ENCODE measurements at places on chromosomes 1 and 21. TPM values are rescaled to one million over a fixed set of nuclear protein-coding genes. Genes with fewer than 3 reads are reported as not detected.
A peak's percentile ranks its signal among the peaks of the same experiment; 100 is the strongest.

DNA sequence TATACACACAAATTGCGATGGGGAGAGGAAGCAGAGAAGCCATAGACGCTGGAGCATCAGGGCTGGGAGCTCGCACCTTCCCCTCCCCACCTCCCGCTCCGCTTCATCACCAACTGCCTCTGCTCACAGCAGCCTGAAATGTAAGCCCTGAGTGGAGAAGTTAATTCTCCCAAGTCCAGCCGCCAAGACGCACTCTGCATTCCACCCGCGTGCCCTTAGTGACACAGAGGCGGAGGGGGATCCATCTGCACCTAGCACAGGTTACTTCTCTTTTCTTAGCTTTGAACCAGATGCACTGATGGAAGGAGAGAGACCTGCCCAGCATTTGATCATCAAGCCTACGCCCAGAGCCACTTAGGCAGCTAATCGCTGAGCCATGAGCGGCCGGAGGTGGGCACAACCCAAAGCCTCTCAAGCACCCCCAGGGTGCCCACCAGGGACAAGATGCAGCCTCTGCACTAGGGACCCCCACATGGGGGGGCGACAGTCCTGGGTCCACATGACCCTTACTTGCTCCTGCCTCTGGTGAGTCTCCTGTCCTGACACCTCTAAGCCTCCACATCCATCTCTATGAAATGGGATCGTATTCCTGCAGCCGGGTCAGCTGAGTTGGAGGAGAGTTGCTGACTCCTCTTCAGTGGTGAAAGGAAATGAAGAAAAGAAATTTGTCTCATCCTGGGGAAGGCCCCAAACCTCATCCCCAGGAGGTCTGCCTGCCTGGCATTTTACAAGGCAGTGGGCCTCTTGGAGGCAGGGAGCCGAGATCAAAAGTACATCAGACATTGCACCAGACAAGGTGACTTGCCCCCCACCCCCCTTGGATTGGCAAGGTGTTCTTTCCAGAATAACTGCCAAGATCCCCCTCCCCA is 316.2 kb downstream of the MATN1 start:
- DNase-seq = no peak

- no peak for DNase-seq
Measured at GRCh38 chr1:110612060-110612745, 6.0 kb upstream of the KCNA2 start.

GRCh38 chr1:14605945-14606344 is 7.5 kb downstream of the KAZN start:
- DNase-seq = no peak

DNA sequence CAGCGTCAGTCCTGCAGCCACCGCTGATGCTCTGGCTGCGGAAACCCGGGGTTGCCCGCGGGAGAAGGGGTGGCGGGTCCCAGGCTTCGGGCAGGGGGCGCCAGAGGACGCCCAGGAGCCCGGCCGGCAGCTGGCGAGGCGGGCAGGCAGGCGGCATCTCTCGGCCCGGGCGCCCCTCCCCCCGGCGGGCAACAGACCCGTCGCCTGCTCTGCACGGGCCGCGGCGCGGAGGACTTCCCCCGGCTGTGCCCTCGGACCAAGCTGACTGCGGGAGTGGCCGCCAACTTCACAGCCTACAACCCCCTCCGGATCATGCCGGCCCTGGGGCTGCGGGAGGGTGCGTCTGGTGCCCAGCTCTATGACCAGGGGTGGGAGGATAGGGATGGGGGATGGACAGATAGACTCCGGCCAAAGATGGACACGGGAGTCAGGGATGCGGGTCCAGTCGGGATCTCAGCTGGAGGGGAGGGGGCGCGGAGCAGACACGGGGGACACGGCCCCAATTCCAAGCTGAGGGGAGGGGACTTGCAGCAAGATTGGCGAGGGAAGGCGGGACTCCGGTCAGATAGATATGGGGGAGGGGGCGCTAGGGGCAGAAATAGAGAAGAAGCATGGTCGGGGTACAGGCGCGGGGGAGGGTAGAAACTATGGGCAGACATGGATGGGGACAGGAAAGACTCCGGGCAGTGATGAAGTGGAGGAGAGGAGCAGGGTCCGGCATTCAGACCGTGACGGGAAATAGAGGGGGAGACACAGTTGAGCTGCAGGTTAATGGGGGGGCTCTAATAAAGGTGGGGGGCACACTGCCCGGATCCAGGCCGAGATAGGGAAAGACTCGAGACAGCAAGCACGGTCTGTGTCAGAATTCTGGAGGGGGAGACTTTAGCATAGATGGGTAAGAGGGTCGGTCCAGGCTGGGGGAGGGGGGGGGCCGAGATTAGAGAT is 1.1 kb downstream of the ADGRB2 start:
- DNase-seq = peak; percentile 77

- DNase-seq = peak; percentile 77
Measured at GRCh38 chr1:207867136-207868109, 43.5 kb downstream of the CD34 start.

DNA sequence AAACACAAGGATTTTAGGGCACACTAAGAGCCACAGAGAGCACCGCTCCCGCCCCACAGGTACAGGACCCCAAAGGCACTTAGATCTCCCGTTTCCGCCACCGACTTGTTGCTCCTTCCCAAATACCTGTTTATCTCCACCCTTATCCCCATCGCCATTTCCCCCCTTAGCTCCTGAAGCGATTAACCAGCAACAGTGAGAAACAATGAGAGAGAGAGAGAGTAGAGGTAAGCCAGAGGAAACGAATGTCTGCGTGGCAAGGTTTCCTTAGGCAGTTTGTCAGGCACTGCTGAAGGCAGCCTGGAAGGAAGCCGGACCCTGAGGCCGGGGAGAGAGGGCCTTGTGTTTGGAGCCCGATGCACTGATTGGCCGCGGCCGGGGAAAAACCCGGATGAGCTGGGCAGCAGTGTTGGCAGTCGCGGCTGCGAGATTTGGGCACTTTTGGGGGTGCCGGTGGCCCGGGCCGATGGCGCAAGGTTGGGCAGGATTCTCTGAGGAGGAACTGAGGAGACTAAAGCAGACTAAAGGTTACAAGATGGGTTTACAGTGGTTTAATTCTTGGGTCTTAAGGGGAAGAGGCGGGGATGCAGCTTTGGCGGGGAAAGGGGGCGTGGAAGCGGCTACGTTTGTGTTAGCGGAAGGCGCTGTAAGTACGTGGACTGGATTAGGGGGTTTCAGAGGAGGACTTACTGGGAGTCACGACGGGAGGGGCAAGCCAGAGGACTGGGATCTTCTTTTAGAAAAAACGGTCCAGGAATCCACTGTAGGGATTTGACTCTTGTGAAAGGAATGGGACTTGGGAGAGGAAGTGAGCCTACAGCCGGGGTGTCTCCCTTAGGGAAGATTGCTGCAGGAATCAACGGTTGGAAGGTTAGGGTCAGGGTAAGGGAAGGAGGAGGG is at the start of gene GORAB:
GORAB (plus strand) TSS at position 409 of the 900 bp plus-strand sequence; CDS start at position 467, 58 bp downstream.
- DNase-seq = peak; percentile 92

GRCh38 chr1:196654271-196654670 is 2.4 kb downstream of the CFH start:
- DNase-seq = no peak

GRCh38 chr21:35234725-35235124 is 185.6 kb upstream of the RUNX1 start:
- DNase-seq = no peak

DNA sequence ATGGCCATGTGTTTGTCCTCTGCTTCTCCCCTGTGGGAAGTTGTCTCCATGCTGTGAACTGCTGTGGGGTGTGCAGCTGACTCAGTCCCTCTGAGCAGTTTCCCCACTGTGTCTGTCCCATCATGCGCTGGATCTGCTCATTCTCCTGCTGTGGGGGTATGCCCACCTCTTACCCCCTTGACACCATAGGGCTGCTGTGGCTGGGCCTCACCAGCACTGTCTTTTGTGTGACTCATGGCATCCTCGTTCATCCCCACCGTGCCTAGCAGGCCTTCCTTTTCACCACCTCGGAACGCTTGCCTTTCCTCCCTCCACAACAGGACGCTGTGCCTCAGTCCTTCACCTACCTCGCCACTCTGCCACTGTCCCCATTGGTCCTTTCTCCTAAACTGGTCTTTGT is 27.3 kb downstream of the VANGL2 start:
- DNase-seq = no peak

- DNase-seq = peak; percentile 60
Measured at GRCh38 chr1:155008015-155008941, 5.7 kb downstream of the ZBTB7B start.

- DNase-seq = no peak
Measured at GRCh38 chr1:158248771-158249170, 5.5 kb upstream of the CD1A start.

DNA sequence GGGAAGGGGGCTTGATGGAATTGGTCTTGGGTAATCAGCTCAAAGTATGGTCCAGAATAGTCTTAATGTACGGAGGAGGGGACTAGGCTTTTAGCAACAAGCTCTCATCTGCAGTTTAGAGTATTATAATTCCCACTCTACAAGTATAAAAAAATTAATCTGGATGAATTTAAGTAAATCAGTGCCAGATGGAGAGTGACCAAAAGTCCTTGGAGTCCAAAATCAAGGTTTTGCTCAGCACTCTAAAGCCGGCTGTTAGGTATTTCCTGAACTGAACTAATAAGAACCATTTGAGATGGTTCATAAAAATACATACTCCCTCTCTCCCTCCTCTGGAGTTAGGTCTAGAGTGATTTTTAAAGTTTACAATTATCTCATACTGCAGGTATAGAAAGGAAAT is 23.7 kb downstream of the GLUL start:
- no peak for DNase-seq

DNA sequence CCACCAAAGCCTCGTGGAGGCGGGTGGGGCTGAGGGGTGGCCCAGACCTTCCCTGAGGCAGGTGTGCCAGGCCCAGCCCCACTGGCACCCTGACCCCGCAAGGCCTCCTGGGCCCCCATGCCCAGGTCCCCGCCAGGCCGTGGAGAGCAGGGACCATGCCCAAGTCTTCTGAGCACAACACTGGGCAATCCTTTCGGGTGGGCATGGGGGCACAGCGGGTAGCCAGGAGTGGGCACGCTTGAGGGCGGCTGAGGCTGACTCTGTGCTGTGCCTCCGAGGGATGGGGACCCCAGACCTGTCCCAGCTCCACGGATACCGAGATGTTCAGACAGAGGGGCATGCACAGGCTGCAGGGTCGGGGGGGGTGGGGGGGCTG is 12.9 kb downstream of the CFAP410 start:
- DNase-seq = no peak

- no peak for DNase-seq
Measured at GRCh38 chr1:48960320-48960719, 183.6 kb upstream of the BEND5 start.

DNA sequence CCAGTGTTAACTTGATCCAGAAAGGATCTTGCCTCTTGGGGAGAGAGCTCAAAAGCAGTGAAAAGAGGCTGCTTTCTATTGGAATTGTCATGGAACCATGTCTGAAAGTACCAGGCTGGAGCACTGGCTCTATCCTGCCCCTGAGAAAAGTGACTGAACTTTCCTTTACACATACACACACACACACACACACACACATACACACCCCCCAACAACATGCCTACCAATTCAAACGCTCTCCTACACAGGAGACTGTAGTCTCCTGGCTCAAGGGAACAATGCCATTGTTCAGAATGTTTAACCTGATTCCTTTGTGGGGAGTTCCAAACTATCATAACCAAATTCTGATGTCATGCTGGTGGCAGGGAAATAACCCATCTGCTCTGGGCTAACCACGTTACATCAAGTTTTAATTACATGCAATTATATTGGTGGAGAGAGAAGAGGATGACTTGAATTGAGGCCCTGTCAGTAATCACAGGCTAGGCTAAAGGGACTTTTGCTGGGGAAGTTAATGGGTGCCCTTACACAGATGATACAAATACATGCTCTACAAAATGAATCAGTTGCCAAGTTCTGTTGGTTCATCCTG is 52.3 kb upstream of the DUSP10 start:
- no peak for DNase-seq

DNA sequence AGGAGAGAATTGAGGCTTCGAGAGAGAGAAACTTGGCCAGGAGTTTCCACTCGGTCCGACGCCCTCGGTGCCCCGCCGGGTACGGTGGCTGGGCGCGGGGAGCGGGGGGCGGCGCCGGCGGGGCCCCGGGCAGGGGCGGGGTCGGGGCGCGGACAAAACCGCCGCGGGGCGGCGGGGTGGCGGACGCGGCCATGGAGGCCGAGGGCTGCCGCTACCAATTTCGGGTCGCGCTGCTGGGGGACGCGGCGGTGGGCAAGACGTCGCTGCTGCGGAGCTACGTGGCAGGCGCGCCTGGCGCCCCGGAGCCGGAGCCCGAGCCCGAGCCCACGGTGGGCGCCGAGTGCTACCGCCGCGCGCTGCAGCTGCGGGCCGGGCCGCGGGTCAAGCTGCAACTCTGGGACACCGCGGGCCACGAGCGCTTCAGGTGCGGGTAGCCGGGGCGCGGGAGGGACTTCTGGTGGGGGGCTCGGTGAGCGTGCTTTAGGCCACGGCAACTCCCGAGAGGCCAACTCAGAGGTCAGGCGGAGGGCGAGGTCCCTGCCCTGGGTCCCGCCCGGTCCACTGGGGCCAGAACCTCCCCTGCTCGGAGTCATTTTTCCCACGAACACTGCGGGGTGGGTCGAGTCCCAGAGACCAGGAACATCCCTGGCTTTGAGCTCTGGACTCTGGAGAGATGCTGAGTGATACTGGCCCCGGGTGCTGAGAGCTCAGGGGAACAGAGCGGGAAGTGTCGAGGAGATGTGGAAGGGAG is 431 bp downstream of the RAB42 start:
- peak; percentile 32 for DNase-seq

- DNase-seq = no peak
Measured at GRCh38 chr1:157403203-157403602, 149.1 kb downstream of the FCRL5 start.

DNA sequence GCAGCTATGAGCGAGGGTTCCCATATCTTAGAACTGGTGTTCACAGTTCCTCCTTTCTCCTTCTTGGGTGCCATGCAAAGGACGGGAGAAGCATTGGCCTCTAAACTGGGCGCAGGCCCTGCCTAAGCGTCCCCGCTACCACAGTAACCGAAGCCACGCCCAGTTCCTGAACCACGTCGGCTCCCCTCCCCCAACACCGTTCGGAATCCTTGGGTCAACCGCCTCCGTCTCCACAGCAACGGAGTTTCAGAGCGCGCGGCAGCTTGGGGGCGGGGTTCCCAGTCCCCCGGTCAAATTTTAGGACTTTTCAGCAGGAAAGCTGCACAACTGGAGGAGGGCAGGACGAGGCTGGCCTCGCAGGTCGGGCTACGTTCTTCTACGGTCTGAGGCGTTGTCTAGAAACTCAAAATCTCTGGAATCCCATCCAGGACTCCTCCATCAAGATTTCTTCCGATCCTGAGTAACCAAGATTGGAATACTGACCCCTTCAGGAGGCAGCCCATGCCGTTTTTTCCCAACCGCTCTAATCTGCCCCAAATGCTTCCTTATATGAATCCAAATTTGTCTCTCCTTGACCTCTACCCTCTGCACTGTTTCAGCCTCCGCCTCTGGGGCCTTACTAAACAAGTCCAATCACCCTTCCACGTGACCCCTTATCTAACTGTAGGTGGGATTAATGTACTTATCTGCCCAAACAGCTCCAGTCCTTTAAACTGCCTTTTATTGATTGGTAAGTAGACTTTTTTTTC is at the start of gene SPAG17:
SPAG17 (minus strand) TSS at position 145 of the 749 bp plus-strand sequence; CDS start at position 74, 71 bp downstream.
- DNase-seq = peak; percentile 67

Gene AK2
- total RNA-seq = 110 TPM

Gene TARBP1
- total RNA-seq = 9.9 TPM

Gene CD101
- total RNA-seq = 0.54 TPM

Gene CFHR1
- total RNA-seq = not detected

Gene CRNN
- not detected for total RNA-seq

Gene SV2A
- 0.20 TPM for total RNA-seq

Gene SPRR2E
- not detected for total RNA-seq
